Activated CD4-positive, CD25-positive, alpha-beta regulatory T cell treated with anti-CD3 and anti-CD28 coated beads, Interleukin-2, amount 50 U/mL, for 24 hours (primary cell): ENCODE measurements at places on chromosomes 6 and 20.
A peak's percentile ranks its signal among the peaks of the same experiment; 100 is the strongest.

GRCh38 chr20:31670371-31671228 is 32.9 kb downstream of the COX4I2 start:
- ATAC-seq, result no peak

- no peak for ATAC-seq
Measured at GRCh38 chr6:10434235-10434634, 19.4 kb upstream of the TFAP2A start.

DNA sequence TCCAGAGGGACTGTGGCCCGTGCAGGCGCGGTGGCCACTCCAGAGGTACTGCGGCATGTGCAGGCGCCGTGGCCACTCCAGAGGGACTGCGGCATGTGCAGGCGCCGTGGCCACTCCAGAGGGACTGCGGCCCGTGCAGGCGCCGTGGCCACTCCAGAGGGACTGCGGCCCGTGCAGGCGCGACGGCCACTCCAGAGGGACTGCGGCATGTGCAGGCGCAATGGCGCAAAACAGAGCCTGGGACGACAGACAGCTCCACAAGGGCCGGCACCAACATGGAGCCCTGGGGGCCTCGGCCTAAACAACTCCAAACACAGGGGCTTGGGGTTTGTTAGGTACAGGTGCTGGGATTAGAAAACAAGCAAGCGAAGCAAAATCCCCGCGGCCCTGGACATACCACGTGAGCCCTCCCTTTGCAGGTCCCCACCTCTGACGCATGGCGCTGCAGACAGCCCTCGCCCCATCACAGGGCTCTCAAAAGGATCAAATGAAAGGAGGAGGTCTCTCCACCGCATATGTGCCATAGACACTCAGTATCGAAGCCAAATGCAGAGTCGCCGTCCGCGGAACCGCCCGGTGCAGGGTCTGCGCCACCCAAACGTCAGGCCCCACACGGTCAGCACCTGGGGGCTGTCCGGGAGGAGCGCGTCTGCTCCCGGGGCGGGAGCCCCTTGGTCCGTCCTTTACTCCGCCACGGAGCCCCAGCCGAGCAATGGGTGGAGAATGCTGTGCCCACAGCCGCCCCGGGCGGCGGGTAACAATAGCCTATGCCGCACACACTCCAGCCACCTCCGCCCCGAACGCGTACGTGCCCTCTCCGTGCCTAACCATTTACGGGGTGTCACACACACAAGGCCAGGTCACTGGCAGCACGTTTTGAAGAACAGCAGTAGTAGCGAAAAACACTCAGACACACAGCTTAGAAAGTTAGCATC is 85.7 kb downstream of the TAF4 start:
- ATAC-seq, result no peak

GRCh38 chr6:25821341-25821740 is 10.5 kb downstream of the SLC17A1 start:
- no peak for ATAC-seq

DNA sequence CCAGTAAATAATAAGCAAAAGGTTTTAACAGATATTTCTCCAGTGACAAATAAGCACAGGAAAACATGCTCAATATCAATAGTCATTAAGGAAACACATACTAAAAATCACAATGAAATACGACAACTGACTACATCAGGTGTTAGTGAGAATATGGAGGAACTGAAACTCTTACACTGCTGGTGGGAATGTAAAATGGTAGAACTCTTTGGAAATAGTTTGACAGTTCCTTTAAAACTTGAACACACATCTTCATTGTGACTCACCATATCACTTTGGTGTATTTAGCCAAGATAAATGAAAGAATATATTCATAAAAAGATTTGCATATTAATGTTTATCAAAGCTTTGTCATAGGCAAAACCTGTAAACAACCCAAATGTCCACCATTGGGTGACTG is 11.3 kb upstream of the MAP3K5 start:
- ATAC-seq, result no peak

- ATAC-seq, result no peak
Measured at GRCh38 chr20:9114709-9115108, 45.8 kb downstream of the PLCB4 start.

- ATAC-seq, result no peak
Measured at GRCh38 chr20:46865824-46866223, 28.8 kb upstream of the EYA2 start.

- no peak for ATAC-seq
Measured at GRCh38 chr6:64000818-64001491, 365.4 kb downstream of the PHF3 start.

DNA sequence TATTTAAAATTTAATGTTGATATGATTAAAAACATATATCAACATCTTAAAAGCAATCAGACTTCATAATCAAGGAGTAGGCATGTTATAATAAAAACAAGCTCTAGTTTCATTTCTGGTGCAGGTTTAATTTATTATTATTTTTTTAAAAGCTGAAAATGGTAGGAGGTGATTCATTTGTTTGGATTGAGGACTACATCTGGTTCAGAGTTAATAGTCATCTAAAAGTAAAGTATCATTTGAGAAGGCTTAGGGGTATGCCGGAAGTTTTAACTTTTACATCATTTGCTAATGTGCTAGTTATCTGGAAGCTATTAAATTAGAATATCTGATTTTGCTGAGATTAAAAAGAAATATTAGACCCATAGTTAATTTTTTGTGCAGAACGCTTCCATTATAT is 169.5 kb upstream of the LAMA2 start:
- no peak for ATAC-seq

DNA sequence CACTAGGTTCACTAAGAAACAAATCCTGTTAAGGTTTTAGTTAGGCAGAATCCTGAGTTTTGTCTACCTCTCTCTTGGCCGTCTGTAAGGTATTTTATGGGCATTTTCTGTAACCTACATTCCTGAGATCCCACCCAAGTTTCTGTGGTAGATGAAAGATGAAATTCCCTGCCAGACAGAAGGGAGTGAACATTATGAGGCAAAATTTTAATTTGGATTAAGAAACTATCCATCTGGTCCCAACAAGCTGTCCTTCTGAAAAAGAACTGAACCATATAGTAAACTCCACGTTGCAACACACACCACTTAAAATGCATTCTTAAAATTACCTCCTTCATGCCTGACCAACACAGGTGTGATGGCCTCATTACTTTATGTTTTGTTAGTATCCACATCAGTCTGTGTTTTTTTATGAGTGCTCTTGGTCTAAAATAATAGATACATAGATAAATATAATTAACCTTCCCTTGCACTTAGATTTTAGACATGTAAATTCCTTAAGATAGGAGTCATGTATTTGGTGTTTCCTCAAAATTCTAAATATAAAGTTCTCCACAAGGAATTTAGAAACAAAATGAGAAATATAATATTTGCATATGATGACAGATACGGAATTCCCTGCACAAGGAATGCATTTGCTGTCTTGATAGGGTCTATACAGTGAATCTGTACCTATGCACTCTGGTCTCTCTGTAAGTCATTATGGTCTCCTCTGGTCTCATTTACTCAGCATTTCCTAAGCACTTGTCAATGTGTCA is 86.5 kb downstream of the CHD6 start:
- no peak for ATAC-seq

- no peak for ATAC-seq
Measured at GRCh38 chr6:28945349-28945748, 21.6 kb upstream of the TRIM27 start.

- ATAC-seq, result peak; percentile 60
Measured at GRCh38 chr6:151004383-151005024, 139.0 kb downstream of the MTHFD1L start.

DNA sequence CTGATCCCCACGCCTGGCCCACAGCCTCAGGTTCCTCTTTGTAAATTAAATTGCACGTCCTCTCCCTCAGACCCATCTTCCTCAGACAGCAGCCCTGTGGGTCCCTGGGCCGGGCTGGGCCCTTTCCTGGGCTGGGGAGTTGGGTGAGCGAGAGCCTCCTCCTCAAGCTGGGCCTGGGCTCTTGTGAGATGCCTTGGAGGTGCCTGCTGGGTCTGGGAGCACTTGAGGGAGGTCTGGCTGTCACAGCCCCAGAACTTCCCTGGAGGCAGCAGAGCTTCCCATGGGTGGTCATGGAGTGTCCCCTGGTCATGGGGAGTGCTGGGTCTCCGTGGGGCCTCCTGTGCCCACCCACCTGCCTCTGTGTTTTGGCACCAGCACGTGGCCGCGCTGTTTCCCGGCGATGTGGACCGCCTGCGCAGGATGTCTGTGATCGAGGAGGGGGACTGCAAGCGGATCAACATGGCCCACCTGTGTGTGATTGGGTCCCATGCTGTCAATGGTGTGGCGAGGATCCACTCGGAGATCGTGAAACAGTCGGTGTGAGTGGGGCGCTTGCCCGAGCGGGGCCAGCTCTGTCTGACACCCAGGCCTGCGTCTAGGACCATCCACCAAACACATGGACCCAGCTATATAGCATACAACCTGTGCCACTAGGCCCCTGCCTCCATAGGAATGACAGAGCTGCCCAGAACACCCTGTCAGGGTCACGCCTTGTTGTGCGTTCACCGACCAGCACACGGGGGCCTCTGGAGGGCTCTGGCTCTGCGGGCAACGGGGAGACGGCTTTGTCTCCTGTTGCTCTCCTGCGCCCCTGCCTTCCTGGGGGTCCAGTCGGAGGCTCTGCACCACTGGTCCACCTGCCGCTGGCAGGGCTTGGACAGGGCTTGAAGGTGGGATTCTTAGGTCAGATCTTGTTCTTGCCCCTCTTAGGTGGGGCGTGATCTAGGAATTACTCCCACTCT is 33.0 kb downstream of the PYGB start:
- ATAC-seq, result no peak

DNA sequence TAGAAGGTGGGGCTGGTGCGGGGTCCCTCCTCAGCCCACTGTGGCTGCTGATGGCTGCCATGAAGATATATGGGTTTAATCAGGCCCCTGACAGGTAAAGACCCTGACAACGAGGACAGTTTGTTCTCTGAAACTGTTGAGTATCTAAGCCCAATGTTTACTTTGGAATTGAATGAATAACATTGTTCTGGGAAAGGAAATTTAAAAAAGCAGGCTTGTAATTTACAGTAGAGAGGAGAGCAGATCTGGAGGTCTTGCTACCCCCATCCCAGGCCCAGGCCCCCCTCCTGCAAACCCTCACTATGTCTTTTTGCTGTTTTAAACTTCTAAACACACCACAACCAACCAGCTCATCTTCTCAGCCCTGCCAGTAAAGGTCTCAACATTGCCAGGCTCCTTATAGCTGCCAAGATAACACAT is 171.3 kb downstream of the CDC5L start:
- ATAC-seq, result no peak

DNA sequence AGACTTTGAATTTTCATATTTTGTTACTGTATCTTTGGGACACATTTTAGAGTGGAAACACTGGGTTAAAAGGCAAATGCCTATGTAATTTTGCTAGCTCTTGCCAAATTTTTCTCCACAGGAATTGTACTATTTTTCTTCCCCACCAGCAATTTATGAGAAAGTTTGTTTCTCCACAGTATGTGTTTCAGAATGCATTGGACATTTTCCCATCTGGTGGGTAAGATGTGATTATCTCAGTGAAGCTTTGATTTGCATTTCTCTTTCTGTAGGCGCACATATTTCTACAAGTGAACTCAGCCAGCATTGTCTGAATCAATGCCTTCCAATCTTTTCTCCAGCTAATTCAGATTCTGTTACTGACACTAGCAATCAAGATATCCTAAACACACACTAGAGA is 157.8 kb downstream of the RCAN2 start:
- ATAC-seq, result no peak

DNA sequence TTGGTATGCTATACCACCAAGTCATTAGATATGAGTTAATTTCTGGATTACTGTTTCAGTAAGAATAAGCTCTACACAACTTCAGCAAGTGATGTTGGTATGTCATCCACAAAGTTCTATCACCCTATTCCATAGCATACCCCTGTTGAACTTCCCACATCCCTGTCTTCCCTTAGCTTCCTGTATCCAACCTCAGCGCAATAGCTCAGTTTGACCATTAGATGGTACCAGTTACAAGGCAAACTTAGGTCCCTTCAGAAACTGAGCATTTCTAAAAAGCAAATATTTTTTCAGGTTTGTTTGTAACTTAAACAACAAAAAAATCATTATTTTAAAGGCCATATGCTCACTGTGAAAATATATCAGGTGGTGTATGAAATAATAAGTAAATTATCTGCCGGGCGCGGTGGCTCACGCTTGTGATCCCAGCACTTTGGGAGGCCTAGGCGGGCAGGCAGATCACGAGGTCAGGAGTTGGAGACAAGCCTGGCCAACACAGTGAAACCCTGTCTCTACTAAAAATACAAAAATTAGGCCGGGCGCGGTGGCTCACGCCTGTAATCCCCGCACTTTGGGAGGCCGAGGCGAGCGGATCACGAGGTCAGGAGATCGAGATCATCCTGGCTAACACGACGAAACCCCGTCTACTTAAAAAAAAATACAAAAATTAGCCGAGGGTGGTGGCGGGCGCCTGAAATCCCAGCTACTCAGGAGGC is 8.8 kb upstream of the MOG start:
- no peak for ATAC-seq

DNA sequence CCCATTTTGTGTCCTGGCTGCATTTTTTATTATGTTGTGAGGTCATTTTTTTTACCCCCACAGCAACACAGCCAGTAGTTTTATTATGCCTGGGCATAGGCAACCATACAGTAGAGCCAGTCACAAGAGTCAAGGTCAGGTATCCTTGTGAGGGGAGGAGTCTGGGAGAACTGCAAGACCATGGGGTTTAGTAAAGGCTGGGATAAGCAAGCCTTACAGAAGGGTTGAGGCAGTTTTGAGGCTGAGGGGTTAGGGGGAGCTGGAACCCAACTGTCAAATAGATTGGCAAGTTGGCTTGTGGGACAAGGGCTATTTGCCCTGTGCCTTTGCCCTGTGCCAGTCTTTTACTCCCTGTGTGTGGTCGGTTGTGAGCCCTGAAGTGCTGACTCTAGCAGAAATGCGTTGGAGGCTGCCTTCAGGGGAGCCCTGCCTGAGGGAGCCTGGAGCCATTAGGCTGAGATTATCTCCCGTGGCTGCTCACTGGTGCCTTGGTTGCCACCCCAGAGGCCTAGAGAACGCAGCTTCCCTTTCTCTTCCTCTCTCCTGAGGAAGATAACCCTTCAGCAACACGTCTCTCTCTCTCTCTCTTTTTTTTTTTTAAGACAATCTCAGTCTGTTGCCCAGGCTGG is 31.1 kb downstream of the RALY start:
- no peak for ATAC-seq

- ATAC-seq, result no peak
Measured at GRCh38 chr20:18717062-18717461, 96.5 kb upstream of the SCP2D1 start.

DNA sequence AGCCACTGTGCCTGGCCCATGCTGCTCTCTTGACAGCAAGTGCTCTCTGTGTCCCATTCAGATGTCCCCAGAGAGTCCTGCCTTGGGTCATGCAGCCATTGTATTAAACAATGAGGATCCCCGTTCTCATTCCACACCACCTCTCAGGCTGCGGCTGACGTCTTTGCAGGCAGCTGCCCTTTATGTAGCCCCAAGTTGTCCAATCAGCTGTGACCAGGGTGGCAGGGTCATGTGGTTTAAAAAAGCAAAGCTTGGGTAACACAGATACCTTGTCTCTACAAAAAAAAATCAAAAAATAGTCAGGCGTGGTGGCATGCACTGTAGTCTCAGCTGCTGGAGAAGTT is 13.2 kb downstream of the GCNT2 start:
- ATAC-seq, result no peak

- ATAC-seq, result no peak
Measured at GRCh38 chr6:106637717-106638341, 8.5 kb downstream of the QRSL1 start.

GRCh38 chr6:11407414-11407813 is 130.1 kb upstream of the TMEM170B start:
- ATAC-seq, result no peak
